ENCODE measurements at places on chromosomes 2 and 18.

- DNase-seq = no peak
These were observed 283.7 kb upstream of the MMADHC start for GRCh38 chr2:149871091-149871885.

DNA sequence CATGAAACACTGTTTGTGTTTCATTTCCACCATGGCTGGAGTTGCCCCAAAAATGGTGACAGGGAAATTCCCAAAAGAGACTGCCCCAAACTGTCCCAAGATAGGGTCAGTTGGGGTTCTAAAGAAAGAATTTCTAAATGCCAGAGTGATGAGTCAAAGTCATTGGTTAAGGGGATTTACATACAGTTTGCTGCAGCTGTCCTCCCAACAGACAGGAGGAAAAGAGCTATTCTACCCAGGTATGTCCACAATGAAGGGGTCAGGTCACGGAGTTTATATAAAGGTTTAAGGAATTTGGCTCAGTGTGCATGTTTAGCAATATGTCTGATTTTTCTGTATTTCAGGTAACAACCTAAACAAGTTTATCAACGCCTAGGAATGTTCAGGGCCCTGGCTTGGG, 344.1 kb downstream of the TDRD15 start:
- DNase-seq = no peak

GRCh38 chr2:45653122-45653913, 1.8 kb downstream of the PRKCE start:
- no peak for DNase-seq

DNA sequence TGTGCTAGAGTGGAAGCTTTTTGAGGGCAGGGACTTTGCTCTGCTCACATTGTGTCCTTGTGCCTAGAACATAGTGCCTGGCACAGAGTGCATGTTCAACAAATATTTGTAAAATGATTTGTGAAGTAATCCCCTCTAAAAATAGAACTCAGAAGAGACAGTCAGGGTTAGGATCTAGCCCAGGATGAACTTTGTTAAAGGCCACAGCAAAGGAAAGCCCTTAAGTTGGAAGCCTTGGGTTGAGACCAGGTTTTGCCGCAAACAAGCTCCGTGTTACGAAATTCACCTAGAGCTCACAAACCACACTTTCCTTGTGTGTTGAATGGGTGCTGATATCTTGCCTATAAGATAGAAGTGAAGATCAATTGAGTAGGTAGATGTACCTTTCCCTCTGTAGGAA, 84.2 kb downstream of the SETBP1 start:
- DNase-seq = no peak

DNA sequence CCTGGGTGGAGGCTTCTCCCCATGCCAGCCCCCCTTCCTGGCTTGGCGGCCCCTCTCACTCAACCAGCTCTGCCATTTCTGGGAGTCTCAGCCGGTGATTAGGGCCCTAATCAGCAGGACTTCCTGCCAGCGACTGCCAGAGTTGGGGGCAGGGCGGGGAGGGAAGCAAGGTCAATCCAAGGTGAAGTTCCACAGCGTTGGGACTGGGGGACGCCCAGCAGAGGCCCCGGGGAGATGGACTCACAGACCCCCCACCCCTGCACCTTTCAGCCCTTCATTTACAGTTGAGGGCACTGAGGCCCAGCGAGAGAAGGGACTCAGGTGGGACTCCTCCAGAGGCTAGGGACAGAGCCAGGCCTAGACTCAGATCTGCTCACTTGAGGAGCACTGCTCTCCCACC, 65.3 kb downstream of the TNS1 start:
- DNase-seq = no peak

GRCh38 chr2:143397884-143398614, 268.8 kb downstream of the ARHGAP15 start:
- DNase-seq = no peak

DNA sequence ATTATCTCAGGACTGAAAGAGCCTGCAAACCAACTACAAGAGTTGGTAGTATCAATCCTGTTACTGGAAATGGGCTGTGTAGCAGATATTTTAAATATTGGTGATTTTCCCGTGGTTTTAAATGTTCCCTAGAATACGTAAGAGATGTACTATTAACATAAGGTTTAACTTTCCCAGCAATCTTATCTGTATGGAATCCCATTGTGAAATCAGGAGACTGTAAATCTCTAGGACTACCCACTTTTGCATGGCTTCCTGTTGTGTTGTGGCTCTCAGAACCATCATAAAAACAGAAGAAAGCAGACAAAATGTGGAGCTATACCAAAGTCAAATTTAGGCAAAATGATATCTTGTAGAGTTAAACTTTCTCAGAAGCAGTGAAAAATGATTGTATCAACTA, 641.5 kb upstream of the SETBP1 start:
- DNase-seq = no peak

DNA sequence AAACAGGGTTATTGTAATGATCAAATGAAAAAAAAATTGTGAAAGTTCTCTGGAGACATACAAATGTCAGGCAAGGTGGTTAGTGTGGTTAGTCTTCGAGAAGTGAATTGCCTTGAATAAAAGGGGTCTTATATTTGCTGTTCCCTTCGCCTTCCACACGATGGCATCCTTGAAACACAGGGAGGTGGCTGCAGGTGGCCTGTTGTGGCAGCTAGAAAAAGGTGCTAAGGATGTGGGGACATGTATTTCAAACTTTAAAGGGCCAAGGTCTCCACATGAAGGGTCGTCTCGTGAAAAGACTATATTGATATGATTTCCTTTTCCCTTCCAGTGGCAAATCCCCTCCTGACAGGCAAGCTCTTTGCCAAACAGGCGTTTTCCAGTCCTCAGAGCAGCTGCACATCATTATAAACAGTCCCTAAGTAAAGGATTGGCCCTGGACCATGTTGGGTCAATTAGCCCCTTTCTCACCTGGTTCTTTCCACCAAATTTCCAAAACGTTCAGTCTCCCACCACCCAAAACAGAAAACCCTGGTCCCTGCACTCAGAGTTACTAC, 68.5 kb downstream of the COPS8 start:
- DNase-seq = peak; percentile 36

GRCh38 chr2:176174824-176175708, 13.4 kb upstream of the HOXD1 start:
- DNase-seq = no peak

GRCh38 chr2:150472511-150472899, 15.0 kb downstream of the RND3 start:
- DNase-seq = no peak

DNA sequence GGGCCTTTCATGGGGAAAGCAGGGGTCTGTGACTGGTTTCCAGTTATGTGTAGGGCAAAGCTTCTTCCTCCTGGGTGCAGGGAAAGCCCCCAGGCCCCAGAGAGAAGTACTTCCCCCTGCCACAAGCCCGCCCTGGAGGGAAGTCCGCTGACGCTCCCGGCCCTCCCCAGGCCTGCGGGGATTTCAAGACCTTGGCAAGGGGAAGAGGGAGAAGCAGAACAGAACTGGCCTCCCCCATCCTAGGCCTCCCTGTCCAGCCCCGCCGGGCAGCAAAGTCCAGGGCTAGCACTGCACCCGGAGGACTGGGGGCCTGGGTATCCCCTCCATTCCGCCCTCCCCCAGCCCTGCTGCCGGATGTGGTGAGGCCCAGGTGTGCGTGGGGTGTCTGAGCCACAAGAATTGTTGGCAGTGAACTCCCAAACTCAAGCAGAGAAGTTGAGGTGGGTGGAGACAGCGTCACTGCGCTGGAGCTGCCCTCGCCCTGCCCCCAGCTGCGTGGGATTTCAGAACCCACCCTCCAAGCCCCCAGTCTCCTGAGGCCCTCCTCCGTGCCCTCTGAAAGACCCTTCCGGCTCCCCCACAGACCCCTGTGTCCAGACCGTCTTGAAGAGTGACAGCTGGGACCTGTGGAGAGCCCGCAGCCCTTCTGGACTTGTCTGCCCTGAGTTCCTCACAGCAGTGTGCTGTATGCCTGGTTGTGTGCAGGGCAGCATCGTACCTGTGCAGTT, 1.1 kb upstream of the DUSP2 start:
- peak; percentile 88 for DNase-seq

DNA sequence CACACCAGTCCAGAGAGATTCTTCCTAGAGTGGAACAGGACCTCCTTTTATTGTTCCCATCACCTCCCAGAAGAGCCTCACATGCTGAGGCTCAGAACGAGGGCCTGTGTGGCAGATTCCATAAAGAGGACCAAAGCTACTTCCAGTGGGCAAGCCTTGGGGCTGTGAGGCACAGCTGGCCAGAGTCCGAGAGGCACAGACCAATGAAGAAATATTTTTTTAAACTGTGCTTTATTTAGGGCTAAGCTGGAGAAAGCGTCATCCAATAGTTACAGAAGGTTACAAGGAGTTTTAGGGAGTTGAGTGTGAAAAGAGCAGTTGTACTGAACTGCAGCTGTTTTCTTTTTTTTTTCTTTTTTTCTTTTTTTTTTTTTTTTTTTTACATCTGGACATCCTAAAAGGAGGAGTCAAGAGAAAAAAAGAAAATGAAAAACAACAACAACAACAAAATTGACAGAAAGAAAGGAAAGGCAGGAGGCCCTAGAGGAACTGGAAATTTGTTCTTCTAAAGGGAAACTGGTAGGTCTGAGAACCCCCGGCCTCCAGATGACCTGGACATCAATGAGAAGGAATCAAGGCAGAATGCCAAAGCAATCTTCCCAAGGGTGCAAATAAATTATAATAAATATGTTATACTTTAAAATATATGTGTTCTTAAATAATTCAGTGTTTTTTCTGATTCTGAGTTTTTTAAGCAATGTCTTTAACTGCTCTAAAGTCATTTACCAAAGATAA, 322.6 kb downstream of the CELF4 start:
- no peak for DNase-seq

DNA sequence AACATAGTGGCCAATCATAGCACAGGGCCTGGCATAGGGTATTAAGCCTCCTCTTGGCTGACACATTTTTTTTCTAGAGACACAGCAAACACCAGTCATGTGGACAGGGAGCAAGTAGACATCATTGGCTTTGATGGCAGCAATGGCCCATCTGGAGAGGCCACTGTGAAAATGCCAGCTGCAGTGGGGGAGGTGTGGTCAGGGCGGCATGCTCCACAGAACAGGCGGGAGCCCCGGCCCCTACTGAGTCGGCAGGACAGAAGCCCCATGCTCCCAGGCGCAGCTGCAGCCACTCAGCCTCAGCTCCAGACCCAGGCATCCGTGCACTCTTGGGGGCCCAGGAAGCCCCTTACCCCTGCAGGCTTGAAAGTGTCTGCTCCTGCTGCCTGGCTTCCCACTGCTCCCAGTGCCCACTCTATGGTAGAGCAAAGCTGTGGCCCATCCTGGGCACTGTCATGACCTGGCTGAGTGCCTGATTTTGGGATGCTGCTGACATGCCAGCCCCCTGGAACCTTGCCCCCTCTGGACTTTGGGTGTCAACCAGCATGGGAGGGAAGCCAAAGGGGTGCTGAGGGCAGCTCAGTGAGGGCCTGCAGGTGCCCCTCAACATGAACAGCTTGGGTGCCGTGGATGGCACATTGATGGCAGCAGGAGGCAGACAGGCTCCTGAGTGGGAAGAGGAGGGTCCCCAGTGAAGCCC, 23.3 kb upstream of the UBE2F start:
- DNase-seq = no peak

- no peak for DNase-seq
These were observed 25.0 kb upstream of the TMBIM1 start for GRCh38 chr2:218317303-218317630.

DNA sequence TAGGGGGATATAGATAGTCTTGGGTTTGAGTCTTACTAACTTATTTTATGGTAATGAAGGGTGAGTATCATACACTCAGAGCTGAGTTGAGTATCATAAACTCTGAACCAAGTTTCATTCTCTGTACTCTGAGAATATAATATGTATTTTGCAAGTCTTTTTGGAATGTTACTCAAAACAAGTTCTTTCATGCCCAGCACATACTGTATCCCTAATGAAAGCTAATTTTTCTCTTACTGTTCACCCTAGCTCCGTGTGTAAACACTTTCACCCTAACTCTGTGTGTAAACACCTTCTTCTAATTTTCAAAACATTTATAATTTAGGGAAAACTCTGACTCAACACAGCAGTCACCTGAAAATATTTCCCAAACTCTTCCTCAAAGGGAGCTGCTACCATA, 29.7 kb upstream of the CHST9 start:
- no peak for DNase-seq

- DNase-seq = no peak
These were observed 219.0 kb downstream of the MYO3B start for GRCh38 chr2:170396799-170397459.

- DNase-seq = no peak
These were observed 112.4 kb upstream of the TRIB2 start for GRCh38 chr2:12604341-12604740.

DNA sequence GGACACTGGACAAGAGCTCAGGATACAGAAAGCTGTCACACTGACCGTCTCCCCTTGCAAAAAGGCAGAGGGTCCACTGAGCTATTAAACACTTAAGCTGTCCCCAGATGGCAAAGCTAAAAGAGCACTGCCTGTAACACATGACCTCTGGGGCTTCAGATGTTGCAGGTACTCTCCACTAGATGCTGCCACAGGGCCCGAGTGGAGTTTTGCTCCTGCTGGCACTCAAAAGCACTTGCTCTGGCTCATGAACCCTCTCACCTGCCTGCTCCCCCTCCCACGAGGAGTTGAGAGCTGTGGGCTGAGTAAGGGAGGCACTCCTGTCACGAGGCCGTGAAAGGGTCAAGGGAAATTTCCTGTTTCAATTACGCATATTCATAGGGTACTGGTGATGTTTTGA, 227.9 kb downstream of the PRKCE start:
- no peak for DNase-seq

- no peak for DNase-seq
These were observed 18.8 kb upstream of the ENOSF1 start for GRCh38 chr18:731185-731584.

GRCh38 chr2:85577386-85578242, at the start of gene VAMP8:
Gene VAMP8 (plus strand): TSS chr2:85577586. CDS start chr2:85577647, 61 bp downstream.
- DNase-seq = peak; percentile 47

- DNase-seq = no peak
These were observed 69.5 kb downstream of the TMEM18 start for GRCh38 chr2:607709-608108.

DNA sequence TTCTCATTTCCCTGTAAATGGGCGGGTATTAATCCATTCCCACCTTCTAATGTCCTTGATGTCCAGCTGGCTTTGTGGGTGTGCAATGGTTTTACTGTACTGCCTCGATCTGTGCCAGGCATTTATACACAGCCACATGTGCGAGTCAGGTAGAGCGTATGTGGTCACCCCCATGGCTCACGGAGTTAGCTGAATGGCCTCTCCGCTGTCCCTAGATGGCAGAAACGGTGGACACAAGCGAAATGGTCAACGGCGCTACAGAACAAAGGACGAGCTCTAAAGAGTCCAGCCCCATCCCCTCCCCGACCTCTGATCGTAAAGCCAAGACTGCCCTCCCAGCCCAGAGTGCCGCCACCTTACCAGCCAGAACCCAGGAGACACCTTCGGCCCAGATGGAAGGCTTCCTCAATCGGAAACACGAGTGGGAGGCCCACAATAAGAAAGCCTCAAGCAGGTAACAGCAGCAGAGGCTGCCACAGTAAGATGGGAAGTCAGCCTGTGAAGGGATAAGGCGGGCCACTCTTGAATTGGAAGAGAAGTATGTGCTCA, 59.1 kb upstream of the EML6 start:
- no peak for DNase-seq

DNA sequence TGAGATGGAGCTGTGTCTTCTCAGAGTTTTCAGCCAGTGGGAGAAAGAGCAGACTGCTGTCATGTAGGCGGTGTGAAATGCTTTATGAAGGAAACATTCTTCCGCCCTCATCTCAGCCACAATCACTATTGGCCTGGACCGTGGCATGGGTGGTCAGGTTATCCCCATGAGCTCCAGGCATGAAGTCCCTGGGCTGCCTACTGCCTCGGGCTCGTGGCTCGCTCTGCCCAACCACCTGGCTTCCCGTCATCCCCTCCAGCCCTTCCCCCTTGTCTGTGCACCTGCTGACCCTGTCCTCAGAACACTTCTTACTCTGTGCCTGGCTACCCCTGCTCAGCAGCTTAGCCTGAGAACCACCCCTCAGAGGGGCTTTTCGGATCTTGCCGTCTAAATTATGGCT, 15.5 kb downstream of the COLEC11 start:
- no peak for DNase-seq

Measured in stimulated activated CD8-positive, alpha-beta memory T cell treated with anti-CD3 and anti-CD28 coated beads, Interleukin-15, amount 100 ng/mL, for 48 hours (primary cell).